Activated CD8-positive, alpha-beta memory T cell treated with anti-CD3 and anti-CD28 coated beads for 4 hours (primary cell): ENCODE measurements at places on chromosomes 2 and 18.

- DNase-seq: no peak
Measured at GRCh38 chr2:166373951-166374350, 1.8 kb downstream of the SCN9A start.

- DNase-seq: no peak
Measured at GRCh38 chr2:145546091-145546490, 1026.2 kb upstream of the ZEB2 start.

GRCh38 chr2:237618449-237618848, 8.9 kb upstream of the LRRFIP1 start:
- no peak for DNase-seq

- no peak for DNase-seq
Measured at GRCh38 chr18:69757733-69758132, 189.9 kb downstream of the CD226 start.
